Stimulated activated CD4-positive, alpha-beta T cell treated with anti-CD3 and anti-CD28 coated beads, TNF-alpha, amount 100 ng/mL, for 1 hour (primary cell): ENCODE measurements at places on chromosomes 1 and 21.
A peak's percentile ranks its signal among the peaks of the same experiment; 100 is the strongest.

DNA sequence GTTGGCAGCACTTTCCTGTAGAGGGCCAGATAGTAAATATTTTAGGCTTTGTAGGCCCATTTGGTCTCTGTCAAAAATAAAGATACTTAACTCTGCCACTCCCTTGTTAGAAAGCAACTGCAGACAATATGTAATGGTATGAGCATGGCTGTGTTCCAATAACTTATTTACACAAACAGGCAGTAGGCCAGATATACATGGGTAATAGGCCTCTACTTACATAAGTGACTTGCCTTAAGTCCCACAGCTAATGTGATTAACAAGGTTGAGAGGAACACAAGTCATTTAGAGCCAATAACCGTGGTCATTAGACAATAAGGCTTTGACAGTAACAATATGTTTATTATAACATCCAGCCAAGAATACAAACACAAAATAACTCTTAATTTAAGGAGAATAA lies 17.4 kb downstream of the CCT8 start:
- DNase-seq: no peak

GRCh38 chr21:34157521-34157920 lies 84.1 kb downstream of the MRPS6 start:
- no peak for DNase-seq

- no peak for DNase-seq
Observed at GRCh38 chr21:26050857-26051256, 119.7 kb downstream of the APP start.

GRCh38 chr1:116133696-116134475 lies 22.7 kb downstream of the MAB21L3 start:
- DNase-seq: no peak

DNA sequence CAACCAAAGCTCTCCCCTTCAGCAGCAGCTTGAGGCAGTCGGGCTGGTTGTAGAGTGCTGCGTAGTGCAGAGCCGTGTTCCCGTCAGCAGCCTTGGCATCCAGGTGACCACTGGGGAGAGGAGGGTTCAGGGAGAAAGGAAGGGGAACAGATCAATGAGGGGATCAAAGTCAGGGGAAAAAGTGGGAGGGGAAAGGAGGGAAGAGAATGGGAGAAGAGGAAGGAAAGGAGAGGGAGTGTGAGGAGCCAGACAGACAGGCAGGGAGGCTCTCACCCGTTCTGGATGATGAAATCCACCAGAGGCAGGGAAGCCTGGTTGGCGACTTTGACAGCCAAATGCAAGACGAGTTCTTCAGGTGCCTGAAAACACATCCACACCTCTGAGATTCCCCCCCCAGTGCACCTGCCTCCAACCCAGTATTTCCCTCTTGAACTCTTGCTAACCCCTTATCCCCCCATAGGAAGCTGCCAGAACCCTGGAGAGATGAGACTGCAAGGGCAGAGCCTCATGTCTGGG lies 9.8 kb upstream of the TCEA3 start:
- no peak for DNase-seq

DNA sequence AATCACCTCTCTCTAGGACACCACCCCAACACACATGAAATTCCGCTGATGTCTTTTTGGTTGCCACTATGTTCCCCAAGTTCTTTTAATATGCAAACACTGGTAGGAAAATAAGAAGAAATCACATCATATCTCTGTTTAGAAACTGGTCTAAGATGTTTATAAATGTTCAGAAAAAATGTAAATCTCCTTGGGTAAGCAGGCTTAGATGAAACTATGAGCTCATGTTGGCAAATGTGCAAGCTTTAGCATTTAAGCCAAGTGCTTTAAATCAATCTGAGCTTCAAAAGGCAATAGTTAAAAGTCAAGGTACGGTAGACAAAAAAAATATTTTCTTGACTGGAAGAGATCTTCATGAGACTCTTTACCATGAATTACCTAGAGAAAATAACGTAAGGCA lies 25.2 kb upstream of the SLAMF9 start:
- DNase-seq: no peak

GRCh38 chr1:87957331-87957730 lies 628.7 kb downstream of the LMO4 start:
- no peak for DNase-seq

DNA sequence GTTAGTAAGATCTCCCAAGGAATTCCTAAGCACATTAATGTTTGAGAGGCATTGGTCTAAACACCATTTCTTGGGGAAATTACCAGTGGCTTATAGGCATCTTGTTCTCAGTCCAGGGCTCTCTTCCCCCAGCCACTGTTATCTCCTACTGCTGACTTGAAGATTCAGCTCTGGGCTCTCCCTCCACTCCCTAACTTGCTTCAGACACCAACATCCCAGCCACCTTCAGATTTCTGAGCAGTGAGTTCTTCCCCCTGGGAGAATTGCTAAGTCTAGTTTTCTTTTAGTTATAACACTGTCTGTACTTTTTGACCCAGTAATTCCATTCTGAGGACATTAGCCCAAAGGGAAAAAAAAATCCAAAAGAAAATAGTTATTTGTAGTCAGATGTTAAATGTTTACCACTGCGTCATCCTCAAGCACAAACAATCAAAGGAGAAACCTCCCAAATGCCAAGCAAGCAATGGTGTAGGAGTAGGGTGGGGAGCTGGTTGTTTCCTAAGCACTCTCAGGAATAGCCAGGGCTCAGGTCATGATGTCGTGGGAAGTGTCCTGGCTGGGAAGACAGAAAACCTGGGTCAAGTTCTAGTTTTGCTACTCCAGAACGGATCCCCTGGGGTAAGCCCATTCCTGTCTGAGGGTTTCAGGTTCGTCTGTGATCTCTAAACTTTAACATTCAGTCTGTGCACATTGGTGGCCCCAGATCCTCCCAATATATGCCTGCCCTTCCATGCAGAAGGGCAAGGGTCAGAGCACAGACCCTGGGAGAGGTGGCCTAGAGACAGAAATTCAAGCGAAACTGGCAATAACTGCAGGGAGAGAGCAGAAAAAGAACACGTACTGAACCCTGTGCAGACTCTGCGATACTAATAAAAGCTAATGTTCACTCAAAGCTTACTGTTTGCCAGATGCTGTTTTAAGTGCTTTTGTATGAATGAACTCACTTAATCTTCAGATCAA lies 191.1 kb upstream of the FGGY start:
- no peak for DNase-seq

- DNase-seq: peak; percentile 42
Observed at GRCh38 chr21:34889676-34890469, 159.2 kb downstream of the RUNX1 start.

DNA sequence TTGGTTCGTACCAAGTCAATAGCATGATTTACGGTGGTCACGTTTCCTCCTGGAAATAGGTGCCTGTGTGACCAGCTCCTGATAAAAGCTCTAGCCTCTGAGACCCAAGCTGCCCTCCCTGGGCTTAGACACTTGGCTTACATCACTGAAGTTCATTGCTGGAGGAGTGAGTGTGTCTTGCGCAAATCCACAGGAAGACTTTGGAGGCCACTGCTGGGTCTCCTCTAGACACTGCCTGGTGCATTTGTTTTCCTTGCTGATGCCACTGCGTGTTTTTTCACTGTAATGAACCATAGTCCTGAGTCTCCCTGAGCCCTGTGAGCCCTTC lies 230.6 kb downstream of the DSCAM start:
- DNase-seq: no peak

DNA sequence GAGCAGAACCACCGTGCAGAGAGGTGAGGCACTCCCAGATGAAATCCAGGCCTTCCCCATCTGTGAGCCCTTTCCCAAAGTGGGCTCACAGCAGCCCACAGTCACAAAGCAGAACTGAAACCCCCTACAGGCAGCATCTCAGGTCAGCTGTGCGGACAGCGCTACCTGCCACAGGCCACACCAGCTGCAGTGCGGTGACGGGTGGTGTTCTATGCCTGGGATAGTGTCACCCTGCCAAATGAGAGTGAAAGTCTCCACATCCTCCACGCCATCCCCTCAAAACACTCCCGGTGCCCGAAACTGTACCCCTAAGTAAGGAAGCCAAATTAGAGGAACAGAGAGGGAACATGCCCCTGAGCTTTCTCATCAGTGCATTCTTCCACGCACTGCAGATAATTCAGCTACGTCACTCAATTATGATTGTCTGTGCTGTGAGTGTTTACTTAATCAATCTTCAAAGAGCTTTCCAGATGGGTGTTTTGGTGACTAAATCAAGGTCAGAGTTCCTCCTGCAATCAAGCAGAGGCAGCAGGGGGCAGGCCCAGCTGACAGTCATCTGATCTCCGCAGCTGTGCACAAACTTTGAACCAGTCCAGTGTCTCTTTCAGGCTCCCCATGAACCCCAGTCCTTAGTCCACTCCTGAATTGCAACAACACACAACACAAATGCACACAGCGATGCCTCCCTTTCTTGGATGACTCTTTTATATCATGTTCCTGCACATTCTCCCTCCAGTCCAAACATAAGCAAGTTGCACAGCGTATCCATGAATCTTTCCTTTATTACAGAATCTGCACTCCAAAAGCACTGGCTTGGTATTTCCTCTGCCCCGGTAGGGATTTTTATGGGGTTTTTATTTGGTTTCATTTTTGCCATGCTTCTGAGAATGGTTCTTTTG lies 150.0 kb downstream of the TOMM20 start:
- DNase-seq: no peak

DNA sequence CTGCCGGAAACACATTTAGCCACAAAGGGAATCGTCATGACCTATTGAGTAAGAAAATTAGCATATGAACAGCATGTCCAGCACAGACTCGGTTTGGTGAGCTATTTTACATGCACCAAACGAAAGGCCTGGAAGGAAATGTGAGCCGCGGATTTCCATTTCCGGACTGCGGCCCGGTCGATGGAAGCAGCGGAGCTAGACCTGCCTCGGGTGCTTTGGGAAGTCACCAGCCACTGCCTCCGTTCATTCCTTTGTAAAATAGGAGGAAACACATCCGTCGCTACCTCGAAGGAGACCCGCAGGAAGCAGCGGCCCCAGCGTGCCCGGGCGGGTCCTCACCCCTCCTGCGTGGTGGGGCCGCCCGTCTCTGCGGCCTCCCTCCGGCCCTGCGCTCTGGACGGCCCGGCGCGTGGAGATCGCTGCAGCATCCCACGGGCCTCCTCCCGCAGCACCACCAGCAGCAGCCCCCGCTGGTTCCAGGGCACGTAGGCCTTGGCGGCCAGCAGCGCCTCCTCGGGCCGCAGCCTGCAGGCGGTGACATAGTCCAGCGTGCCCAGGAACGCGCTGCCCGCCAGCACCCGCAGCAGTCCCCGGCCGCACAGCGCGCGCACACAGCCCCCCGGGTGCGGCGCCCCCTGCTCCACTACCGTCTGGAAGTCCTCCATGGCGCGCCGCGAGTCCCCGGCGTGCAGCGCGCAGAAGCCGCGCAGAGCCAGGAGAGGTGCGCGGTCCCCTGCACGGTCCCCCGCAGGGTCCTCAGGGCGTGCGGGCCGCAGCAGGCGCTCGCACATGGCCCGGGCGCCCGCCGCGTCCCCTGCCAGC lies 12.1 kb downstream of the TTC34 start:
- DNase-seq: no peak

GRCh38 chr1:22846458-22846857 lies 126.2 kb downstream of the LACTBL1 start:
- DNase-seq: no peak

- DNase-seq: no peak
Observed at GRCh38 chr1:160672789-160673695, 26.2 kb upstream of the SLAMF1 start.

GRCh38 chr1:109876617-109877316 lies 33.9 kb upstream of the CSF1 start:
- no peak for DNase-seq

DNA sequence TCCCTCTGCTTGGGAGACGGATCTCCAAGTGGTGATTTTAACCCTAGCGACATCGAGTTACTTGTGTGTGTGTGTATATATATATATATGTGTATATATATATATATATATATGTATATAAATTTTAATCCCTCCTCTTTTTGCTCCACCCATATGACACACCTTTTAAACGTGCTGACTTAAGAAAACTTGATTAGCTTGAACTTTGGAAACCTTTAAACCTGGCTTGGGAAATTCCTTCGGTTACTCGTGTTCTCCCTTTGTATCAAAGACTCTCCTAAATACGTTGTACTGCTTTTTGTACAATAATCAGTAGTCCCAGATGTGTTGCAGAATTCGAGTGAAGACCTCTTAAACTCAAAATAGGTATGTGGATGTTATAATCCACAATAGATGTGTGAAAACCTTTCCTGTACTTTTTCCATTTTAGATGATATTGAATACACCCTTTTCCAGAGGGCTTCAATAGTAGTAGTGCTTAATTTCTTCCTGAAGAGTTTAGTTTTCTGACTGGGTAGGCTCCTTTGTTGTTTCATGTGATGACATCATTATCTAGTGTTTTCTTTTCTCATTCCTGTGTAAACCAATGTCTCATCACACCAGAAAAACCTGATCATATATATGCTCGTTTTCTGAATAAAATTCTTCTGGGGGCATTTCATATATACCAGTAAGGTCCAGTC lies 1.4 kb downstream of the RNF11 start:
- no peak for DNase-seq

GRCh38 chr1:156065212-156065611 lies 4.3 kb downstream of the RAB25 start:
- DNase-seq: no peak

- DNase-seq: no peak
Observed at GRCh38 chr1:53835491-53835890, 2.6 kb downstream of the NDC1 start.

- no peak for DNase-seq
Observed at GRCh38 chr1:211643324-211644212, 31.9 kb downstream of the NEK2 start.

- DNase-seq: no peak
Observed at GRCh38 chr21:45129189-45129923, 55.0 kb downstream of the ADARB1 start.
